LoVo (cell line): ENCODE measurements at places on chromosomes 13 and 19.

DNA sequence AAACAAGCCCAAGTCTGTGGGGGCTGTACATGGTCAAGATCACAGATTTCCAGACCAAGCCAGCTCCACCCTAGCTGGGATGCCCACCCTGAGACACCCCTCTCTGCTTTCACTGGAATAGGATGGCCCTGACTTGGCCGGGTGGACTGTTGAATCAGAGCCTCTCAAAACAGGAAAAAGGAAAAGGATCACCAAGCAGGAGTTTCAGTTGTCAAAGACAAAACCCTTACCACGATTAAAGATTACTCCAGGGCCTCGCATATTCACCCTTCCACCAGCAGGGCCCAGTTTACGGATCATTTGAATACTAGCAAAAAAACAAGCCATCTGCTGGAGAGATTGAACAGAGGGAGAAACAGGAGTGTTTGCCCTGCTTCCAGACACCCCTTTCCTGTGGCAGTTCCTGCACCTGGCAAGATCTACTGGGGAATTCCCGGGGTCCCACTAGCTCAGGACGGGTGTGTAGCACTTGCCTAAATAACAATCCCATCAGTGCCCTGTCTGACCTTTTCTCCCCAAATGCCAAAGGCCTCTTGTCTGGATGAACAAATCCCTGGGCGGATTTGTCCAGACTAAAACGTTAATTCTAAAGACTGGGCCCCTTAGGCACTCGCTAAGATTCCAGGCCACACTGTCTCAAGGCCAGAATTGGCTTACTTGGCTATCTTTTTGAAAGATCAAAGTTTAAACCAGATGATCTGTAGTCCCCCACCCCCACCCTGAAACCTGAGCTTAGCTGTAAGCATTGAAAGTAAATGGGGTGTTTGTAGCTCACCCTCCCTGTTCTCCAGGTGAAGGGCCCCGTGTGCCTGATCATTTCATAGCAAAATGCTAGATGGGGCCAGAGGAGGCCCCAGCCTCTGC is 38.4 kb downstream of the ACTN4 start:
- DNase-seq = peak; percentile 47

- DNase-seq = no peak
These were observed 112.1 kb downstream of the ZIC5 start for GRCh38 chr13:99859178-99860177.

GRCh38 chr13:21641629-21642028 is 29.2 kb upstream of the FGF9 start:
- no peak for DNase-seq

GRCh38 chr19:40424637-40425449 is 949 bp downstream of the SERTAD1 start:
- DNase-seq = no peak

- DNase-seq = no peak
These were observed 311.6 kb downstream of the ENOX1 start for GRCh38 chr13:43475140-43475539.

DNA sequence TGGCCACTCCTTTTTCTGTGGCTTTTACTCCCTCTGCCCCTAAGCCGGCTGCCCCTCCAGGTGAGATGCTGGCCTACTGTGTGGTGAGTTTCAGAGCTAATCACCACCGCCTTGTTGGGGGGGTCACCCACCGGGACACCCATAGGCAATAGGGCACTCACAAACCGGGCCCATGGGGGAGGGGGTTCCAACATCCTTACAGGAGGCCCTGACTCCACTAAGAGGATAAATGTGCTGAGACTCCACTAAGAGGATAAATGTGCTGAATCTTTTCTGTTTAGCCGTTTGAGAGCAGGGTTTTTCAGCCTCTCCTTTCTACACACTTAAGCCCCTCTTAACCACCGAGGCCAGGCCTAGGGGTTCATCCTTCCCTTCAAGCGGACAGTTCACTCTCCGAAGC is 73.7 kb downstream of the SLC15A1 start:
- no peak for DNase-seq

- no peak for DNase-seq
These were observed 4.4 kb upstream of the TUBA3C start for GRCh38 chr13:19185865-19186645.

DNA sequence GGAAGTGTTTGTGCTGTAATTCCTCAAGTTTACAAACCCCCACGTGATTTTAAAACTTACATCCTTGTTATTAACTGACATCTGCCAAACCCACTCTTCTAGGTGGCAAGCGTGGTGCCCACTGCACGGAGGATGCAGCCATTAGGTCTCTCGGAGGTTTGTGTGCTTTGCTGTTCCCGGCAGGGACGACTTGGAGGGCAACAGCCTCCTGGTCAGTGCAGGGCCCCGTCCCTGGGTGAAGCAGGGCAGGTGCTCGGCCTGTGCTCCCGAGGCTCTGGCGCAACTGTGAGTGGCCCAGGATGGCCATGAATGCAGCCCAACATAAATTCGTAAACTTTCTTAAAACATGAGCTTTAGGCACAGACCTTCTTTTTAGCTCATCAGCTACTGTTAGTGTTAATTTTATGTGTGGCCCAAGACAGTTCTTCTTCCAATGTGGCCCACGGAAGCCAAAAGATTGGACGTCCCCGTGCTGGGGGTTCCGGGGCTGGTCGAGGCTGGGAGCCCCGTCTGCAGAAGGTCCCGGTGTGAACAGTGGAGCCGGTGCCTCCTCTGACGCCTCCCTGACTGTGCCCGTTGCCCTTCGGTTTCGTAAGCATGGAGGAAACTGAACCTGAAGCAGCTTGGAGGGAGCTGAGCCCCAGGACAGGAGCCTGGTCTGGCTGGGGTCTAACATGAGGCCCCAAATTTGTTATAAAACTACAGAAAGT is 11.9 kb downstream of the GAS6 start:
- DNase-seq = no peak

DNA sequence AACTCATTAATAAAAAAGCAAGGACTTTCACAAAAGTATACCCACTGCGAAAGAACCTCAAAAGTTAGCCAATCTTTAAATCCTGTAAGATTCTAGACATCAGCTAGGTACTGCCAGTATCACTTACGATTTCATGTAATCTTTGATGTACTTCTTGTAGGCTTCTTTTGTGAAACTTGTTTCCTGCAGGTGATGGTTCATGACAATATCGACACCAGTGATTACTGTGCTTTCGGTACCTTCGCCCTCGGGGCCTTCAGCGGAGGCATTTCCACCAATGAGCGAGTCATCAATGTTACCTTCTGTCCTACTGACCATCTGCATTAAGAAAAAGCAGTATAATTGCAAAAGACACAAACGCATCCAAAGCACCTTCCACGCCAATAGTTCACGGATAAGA is 1.1 kb downstream of the TPT1 start:
- no peak for DNase-seq

- peak; percentile 64 for DNase-seq
These were observed 761.5 kb downstream of the EFNB2 start for GRCh38 chr13:105773863-105774538.

DNA sequence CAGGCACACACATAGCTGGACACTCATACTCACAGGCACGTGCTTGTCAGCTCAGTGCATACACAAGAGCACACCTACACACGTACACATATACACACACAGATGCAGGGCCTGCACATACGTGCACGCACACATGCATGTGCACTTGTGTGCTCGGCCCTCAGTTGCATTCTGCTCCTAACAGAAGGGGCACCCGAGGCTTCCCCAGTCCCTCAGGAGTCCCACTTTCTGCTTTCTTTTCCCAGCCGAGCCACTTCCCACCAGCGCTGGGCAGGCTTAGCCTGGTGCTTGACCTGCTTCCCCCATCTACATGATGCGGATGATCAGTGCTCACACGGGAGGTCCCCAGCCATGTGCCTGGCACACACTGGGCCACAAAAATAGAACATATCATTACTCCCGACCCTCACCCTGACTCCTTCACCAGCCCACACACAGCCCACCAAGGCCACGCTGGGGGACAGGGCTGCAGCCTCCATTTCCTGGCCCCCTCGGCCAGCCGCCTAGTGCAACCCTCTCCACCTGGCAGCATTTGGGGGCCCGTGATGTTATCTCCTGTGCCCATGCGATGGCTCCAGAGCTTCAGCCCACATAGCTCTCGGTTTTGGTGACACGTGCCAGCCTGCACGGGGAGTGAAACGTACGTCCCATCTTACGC is 125.2 kb upstream of the SPACA7 start:
- DNase-seq = no peak

DNA sequence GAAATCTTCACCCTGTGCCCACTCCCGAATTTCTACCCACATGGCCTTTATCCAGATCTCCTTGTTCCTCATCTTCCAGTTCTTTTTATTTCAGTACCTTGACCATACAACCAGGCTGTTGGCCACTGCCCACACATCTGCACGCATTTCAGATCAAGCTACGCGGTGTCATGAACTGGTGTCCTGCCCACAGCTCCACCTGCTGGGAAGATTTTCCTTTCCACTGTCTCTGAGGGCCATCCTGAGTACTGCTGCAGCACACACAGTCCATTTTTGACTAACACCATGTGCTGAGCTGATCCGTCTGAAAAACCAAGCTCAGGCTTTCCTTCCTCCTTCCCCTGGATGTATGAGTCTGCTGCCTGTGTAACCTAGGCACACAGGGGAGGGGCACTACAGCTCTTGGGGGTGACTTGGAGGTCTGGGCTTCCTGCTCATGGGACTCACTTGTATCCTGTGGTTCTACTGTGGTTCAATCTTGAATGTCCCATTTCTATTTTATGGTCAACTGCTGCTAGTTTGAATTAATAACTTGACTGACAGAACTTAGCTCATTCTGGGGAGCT is 71.9 kb downstream of the WASF3 start:
- DNase-seq = no peak

- DNase-seq = peak; percentile 95
These were observed at the start of gene CHMP2A for GRCh38 chr19:58554494-58555368. CHMP2A (minus strand) TSS chr19:58555105; CDS start chr19:58554212, 893 bp downstream.

- DNase-seq = no peak
These were observed 8.2 kb downstream of the SMIM24 start for GRCh38 chr19:3471954-3472655.

DNA sequence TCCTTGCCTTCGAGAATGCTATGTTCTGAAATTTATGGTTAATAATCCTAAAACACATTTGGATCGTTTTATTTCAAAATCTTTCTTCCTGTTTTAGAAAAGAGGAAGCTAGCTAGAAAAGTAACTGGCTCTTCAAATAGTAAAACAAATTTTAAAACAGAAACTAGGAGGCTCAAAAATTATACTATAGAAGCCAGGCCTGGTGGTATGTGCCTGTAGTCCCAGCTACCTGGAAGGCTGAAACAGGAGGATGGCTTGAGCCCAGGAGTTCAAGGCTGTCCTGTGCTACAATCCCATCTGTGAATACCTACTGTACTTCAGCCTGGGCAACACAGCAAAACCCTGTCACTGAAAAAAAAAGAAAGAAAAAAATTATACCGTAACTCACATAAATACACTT is 57.9 kb downstream of the ELF1 start:
- DNase-seq = no peak

DNA sequence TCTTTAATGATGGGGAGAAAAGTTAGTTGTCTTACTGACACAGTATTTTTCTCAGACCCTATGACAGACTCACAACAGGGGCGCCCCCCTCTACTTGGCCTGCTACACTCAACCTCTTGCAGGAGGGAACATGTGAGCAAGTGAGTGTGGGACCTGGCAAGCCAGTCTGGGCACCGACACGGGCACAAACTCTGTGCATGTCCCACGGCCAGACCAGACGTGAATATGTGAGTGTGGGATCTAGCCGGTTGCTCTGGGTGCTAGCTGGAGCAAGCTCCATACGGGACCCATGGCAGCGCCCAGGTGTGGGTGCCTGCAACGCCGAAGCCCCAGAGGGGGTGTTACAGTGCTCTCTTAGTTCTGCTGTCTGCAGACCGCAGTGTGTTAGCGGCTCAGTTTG is 1437.3 kb upstream of the MIR17HG start:
- DNase-seq = no peak

DNA sequence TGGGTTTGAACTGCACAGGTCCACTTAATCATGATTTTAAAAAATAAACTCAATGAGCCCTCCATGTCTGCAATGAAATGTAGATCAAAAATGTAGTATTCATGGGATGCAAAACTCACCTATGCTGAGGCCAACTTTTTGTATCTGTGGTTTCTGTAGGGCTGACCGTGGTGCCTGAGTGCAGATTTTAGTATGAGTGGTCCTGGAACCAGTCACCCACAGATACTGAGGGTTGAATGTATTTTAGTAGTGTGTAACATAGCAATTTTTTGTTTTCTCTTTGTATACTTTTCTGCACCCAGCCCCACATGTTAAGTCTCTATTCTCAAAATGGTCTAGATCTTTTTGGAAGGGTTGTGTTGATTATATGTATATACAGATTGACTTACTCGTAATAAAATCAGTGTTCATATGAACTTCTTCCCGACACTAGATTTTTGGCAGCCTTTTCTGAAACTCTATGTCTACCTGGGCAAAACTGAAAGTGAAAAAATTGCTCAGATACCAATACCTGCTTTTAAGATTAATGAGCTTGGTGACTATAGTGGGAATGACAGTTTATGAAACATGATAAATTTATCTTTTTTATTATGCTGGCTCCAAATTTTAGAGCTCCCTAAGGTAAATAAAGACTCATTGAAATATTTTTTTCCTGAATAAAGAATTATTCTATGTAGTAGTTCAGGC is 51.6 kb downstream of the DNAJC15 start:
- no peak for DNase-seq

- DNase-seq = peak; percentile 57
These were observed 207.8 kb downstream of the RFC3 start for GRCh38 chr13:34025746-34026145.

GRCh38 chr19:17289489-17289888 is 7.8 kb downstream of the ANKLE1 start:
- DNase-seq = peak; percentile 41

DNA sequence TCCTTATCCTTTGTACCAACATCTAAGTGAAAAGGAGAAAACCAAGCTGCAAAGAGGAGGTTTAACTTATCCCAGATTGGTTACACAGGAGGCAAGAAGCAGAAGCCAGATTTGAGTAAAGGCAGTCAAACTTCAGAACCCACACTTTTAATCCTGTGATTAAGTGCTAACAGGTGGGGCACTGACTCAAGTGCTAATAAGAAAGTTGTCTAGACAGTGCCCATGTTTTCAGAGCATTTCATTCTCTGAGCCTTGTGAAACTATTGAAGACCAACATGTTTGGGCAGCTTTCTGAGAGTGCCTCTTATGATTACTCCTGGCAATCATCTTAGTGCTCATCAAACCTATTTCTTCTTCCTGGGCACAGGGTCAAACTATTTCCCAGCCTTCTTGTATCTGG is 380.8 kb downstream of the KCNRG start:
- no peak for DNase-seq

DNA sequence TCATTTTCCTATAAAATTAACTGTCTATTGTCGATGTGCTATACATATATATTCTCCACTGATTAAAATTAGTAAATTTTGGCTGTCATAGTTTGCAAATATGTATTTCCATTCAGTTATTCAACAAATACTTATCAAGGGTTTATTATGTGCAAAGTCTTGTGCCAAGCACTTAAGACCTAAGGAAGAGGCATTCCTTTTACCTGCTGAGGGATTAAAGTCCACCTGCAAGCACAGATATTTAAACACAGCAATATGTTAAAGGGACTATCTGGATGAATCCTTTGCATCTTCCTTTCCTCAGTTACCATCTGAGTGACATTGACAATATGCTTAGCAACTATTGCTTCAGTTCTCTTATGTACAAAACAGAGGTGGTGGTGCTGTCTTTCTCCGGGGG is 89.3 kb downstream of the LIG4 start:
- DNase-seq = no peak
